Smooth muscle cell of the umbilical artery (primary cell): ENCODE measurements at places on chromosomes 1 and 21. TPM values are rescaled to one million over a fixed set of nuclear protein-coding genes. Genes with fewer than 3 reads are reported as not detected.

The PLEKHO1 gene
- total RNA-seq, result 38.6 and 49.7 TPM in 2 replicates

The ZBTB37 gene
- 8.3 and 10.8 TPM in 2 replicates for total RNA-seq

The MXRA8 gene
- total RNA-seq, result 172 and 187 TPM in 2 replicates

The LMOD1 gene
- 10.1 and 27.0 TPM in 2 replicates for total RNA-seq

The TAS1R1 gene
- not detected in 2 replicates for total RNA-seq

The ZNF692 gene
- total RNA-seq, result 34.1 and 41.5 TPM in 2 replicates

The DHRS3 gene
- 160 and 520 TPM in 2 replicates for total RNA-seq

The SELENBP1 gene
- total RNA-seq, result 11.2 and 14.6 TPM in 2 replicates

The S100A7A gene
- total RNA-seq, result not detected in 2 replicates

The PCSK9 gene
- total RNA-seq, result 0.89 and 2.4 TPM in 2 replicates

The SLC5A3 gene
- 70.6 and 71.6 TPM in 2 replicates for total RNA-seq

The WDR64 gene
- total RNA-seq, result not detected in 2 replicates

The TMEM61 gene
- not detected in 2 replicates for total RNA-seq
